ENCODE measurements at places on chromosomes 7 and 10.

- ATAC-seq, result no peak
These were observed 253.6 kb upstream of the PHF14 start for GRCh38 chr7:10720042-10720441.

- ATAC-seq, result no peak
These were observed 351.0 kb downstream of the TCERG1L start for GRCh38 chr10:130960531-130960930.

DNA sequence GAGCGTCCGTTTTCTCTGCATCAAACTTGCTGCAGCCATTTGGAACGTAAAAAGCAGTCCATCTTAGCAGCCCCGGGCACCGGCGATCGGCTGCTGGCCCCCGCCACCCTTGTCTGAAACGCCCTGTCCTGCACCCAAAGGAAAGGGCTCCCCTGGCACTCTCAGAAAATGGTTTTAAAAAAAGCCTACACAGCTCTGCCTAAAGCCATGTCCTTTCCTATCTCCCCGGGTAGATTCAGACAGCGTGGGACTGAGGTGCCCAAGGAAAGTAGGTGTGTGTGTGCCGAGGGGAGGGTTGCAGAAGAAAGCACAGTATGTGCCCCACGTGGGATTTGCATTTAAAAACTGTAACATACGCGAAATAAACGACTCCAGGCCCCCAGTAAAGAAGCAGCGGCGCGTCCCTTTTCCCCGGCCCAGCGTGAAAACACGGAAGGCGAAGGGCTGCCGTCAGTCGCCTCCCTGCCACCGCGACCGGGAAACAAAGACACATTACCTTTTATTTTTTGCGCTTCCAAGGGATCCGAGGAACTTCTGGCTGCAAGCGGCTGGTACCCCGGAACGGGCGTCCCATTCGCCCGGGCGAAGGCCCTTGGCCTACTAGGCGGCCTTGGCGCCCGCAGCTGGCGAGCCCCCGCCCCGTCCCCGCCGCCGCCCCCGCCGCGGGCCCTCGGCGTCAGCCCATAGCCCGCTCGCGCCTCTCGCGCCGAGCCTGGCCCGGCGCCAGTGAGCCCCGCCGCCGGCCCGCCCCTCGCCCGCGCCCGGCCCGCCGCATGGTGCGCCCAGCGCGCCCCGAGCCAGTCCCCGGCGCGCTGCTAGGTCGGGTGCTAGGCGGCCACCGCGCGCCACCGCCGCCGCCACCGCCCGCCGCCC is 304.6 kb downstream of the PRPF18 start:
- peak; percentile 81 for ATAC-seq

GRCh38 chr7:130352194-130353074 is 7.8 kb downstream of the CPA5 start:
- ATAC-seq, result peak; percentile 88

GRCh38 chr7:110621289-110621688 is 469.6 kb upstream of the LRRN3 start:
- ATAC-seq, result no peak

DNA sequence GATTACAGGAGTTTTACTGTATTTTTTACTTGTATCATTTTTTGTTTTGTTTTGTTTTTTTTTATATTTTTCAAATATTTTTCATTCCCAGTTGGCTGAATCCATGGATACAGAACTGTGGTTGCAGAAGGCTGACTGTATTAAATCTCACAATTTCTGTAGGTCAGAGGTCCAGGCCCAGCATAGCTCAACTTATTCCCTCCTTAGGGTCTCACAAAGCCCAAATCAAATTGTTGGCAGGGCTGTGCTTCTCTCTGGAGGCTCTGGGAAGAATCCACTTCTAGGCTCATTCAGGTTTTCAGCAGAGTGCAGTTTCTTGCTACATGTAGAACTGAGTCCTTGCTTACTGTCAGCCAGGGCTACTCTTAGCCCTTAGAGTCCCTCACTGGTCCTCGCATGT is 22.6 kb downstream of the TSPAN14 start:
- no peak for ATAC-seq

DNA sequence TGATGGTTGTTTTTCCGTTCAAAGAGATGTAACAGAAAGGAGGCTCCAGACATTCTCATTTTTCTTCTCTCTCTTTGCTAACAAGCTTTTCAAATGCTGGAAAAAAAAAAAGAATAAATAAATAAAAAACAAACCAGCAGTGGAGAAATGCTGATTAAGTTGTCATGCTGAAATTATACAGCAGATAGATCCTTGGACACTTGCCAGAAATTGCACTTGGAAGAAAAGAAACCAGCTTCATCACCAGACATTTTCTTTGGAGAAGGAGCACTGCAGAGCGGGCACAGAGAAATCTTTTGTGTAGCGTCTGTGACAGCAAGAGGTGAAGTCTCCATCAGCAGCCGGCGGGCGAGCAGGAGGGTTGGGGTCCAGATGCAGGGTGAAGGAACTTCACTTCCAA is 55.8 kb downstream of the CLRN3 start:
- no peak for ATAC-seq

- no peak for ATAC-seq
These were observed 56.5 kb downstream of the ZNF277 start for GRCh38 chr7:112262855-112263487.

DNA sequence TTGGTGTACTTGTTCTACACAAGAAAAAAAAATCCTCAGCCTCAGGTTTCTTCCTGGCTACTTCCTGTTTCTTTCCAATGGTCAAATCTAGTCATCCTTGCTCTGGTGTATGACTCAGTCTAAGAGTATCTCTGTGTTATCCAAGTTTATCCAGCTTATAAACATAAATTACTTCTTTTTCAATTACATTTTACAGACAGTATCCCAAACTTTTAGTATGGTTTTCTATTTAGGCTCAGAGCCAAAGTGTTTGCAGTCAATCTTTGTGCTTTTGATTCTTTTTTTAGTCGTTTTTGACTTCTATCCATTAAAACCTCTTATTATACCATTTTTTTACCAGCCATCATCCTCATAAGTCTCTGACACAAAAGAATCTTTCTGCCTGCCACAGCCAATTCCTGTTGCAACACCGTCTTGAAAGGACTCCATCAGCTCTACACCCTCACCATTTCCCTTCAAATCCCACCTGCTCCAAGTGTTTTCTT is 294.6 kb downstream of the PTEN start:
- ATAC-seq, result no peak

- ATAC-seq, result no peak
These were observed 286.6 kb upstream of the MAGI2 start for GRCh38 chr7:79740076-79740475.

DNA sequence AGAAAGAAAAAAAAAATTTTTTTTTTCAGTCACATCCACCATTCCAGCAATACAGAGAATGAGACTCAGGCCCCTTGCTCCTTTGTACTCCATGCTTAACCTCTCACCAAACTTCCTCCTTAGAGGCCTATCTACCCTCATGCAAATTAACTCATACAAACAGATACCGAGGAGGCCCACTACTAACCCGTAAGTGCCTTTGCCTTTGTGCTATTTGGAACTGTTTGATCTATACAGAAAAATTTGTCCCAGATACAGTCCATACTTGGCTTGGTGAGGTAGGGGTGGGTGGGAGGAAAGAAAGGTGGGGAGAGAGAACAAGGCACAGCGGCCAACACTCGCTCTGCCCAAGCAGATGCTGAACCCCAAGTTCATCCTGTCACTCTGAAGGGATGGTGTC is 87.8 kb upstream of the DUSP5 start:
- ATAC-seq, result no peak

- no peak for ATAC-seq
These were observed 727 bp downstream of the RET start for GRCh38 chr10:43077421-43078171.

DNA sequence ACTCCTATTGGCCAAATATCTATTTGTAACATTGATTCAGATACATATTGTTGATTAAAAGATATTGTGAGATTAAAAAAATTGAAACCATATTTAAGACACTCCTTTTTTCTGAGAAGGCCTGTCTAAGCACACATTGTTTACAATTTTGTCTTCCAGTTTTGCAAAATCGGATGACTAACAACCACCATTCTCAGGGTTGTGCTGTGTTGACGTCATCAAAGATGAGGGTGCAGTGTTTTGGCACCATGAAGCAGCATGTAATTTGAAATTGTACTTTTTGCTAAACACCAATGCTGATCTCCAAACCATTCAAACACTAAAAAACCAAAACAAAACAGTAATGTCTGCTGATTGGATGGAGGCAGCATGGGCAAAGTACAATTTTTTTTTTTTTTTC is 7.4 kb downstream of the CREB5 start:
- ATAC-seq, result peak; percentile 97

DNA sequence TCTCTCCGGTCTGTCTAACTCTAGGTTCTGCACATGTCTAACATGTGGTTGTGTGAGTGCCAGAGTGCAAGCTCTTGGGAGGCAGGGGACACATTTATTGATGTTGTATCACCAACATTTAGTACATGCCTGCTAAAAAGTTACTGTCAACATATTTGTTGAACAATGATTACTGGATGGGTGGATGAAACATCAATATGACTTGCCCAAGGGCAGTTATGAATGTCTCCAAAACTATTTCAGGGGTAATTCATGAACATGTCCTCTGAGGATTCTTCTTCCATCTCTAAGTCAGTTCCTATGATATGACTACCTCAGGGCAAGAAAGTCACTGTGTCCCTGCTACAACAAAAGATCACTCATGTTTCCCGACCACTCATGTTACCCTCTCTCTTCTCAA is 91.3 kb upstream of the STEAP1B start:
- no peak for ATAC-seq

GRCh38 chr10:83685458-83685857 is 453.9 kb upstream of the GHITM start:
- ATAC-seq, result no peak

- no peak for ATAC-seq
These were observed 84.3 kb downstream of the ARHGAP22 start for GRCh38 chr10:48520594-48520993.

DNA sequence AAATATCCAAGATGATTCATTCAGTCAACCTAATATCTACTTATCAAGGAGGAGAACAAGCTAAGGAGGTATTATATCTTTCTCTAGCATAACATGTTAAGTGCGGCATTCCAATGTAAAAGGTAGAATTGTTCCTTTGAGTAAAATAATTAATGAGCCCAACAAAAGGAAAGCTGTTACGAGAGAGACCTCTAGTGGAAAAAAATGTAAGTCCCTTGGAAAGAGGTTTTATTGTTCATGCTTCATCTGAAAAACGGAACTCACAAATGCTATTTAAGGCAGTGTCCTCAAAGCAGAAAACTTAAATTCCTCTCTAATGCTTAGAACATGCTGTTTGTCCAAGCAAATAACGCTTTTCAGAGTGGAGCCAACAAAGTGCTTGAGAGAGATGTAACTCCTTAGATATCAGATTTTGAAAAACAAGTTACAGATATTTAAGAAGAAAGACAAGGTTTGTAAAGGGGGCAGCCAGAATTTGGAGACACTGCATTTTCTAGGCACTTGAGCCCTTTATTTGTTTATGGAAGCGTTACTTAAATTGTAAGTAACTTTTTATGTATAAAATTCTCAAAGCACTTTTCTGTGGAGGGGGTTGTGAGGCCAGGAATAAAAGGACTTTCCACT is 119.9 kb downstream of the TFEC start:
- ATAC-seq, result no peak

DNA sequence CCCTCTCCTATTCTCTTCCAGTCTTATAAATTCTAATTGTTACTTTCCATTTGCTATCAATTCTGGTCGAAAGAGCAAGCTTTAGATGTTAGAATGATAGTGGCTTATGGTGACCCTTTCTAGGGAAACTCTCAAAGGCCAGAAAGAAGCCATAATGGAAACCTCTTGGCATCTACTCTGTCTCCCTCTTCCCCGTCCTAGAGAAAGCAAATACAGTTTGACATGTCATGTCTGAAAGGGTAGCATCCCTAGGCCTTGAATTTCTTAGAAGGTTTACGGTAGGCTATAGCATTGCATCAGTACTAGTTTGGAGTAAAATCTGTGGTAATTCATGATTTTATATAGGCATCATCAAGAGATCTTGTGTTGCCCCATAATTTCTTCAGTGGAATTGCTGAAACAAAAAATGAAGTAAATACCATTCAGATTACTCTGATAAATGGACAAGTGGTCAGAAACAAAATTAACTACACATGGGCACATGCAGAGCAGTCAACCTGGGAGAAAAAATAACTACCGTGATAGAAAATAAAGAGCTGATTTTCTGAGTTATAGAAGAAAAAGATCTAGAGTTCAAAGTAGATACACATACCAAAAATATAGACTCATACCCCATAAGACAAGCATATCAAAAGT is 4.4 kb downstream of the PRKAR2B start:
- ATAC-seq, result no peak

DNA sequence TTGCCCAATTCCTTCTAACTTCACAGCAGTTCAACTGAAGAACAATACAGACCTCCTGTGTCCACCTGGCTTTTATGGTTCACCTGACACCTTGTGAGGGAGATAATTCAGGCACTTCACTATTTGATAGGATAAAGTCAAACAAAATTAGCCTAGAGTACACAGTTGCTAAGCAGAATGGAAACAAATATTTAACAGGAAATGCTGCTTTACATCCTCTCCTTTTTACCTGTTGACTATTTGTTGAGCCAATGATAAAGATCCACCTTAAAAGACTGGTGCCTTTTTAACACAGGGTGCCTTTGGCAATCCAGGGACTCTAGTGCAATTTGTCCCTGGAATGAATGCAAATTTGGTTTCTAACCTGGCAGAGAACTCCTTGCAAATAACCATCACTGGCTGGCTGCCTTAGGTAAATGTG is 39.8 kb downstream of the ITPRID1 start:
- no peak for ATAC-seq

- ATAC-seq, result no peak
These were observed 51.0 kb upstream of the NKX6-2 start for GRCh38 chr10:132836832-132837540.

DNA sequence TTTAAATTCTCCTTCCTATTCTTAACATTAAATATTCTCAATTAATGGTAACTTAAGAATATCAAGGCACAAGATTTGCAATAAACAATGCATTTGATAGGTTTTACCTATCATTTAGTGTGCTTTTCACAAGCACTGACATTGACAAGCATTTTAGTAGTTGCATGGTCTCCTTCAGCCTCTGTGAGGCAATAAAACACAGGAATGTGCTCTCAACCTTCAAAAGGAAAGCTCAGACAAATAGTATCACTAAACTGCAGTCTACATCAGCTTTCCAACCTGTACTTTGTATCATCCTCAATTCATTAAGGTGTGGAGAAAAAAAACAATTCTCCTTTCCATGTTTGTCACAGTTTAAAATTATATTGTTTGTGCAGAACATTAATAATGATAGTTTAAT is 51.1 kb upstream of the TSPAN13 start:
- no peak for ATAC-seq

GRCh38 chr10:133237588-133238465 is at the start of gene VENTX:
Gene VENTX (plus strand): TSS chr10:133237855. CDS start chr10:133237915, 60 bp downstream.
- ATAC-seq, result peak; percentile 47

DNA sequence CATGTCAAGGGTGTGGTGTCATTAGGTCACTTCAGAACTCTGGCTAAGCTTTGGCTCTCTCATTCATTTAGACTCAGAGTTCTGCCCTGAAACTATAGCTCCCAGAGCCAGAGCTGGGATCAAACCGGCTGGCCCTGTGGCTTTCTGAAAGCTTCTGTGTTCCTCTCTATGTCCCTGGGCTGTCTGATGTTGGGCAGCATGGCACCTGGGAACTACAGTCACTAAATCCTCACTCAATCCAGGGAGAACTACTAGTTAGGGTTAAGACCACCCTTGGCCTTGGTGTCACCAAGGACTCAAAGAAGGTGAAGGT is 13.2 kb downstream of the ATG9B start:
- no peak for ATAC-seq

- ATAC-seq, result no peak
These were observed 4.1 kb downstream of the HOXA9 start for GRCh38 chr7:27161214-27161720.
